Mesothelial cell of epicardium (in vitro differentiated cells): ENCODE measurements at places on chromosomes 7 and 10. TPM values are rescaled to one million over a fixed set of nuclear protein-coding genes. Genes with fewer than 3 reads are reported as not detected.

DNA sequence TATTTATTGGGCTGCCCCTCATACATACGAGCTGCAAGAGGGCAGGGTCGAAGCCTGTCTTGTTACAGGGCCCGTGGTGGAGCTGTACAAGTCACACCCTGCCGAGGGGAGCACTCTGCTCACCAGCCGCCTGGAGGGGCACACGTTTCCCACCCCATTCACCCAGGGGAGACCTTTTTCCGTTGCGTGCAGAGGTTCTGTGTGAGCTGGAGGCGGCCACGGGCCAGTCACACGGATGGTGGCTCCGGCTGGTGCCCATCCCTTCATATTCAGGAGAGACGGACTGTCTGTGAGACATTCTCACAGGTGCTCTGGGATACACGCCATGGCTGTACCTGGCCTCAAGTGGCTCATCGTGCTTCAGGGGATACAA, 47.9 kb upstream of the FAM20C start:
- peaks cover 8% of the 10 kb centered on the region for H3K4me1 ChIP-seq
- no peak for DNase-seq
- no peak overlapping the region for H3K4me3 ChIP-seq
- H3K27ac ChIP-seq: no peak overlapping the region

DNA sequence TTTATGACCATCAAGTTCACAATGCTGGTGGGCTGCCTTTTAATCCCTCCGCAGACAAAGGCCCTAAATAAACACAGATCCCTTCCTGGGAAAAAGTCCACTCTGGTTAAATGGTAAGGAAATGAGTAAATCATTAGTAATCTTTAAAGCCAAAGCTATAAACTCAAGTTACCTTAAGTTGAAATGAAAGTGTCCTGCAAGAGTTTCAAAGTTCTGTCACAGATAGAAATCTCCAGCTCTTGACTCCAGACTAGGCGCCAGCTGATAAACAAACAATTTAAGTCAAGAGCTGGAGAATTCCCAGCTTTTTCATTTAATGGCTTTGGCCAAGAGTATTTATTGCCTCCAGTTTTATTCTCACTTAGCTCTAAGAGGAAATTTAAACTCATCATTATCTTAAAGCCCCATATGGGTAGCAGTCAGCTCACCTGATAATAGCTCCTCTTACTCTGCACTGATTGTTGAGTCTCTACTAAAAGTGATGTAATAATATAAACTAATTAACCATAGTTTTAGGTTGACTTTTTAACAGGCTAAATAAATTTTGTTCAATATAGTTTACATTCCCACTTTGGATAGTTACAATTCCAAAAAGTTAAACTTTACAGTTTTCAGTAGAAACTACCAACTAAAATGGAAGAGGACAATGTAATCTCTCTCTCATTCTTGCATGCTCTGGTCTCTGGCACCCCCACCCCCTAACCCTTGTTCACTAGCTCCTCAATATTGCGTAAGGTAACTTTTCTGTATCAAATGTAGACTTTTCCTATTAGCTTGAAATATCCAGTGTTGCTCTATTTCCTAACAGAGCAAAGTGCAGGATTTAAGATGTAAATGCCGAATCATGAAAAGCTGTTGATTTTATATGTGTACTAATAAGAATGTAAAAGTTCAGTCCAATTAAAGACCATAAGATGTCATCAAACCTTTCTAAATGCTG, 56.1 kb downstream of the HIBADH start:
- no peak for DNase-seq
- peaks cover 31% of the 10 kb centered on the region for H3K4me1 ChIP-seq
- H3K4me3 ChIP-seq: no peak overlapping the region
- no peaks in the 10 kb centered on the region for H3K27me3 ChIP-seq

GRCh38 chr7:73856941-73857340, 4.0 kb upstream of the TMEM270 start:
- no peak overlapping the region for H3K27ac ChIP-seq
- H3K27me3 ChIP-seq: peaks cover 19% of the 10 kb centered on the region
- H3K36me3 ChIP-seq: no peaks in the 10 kb centered on the region
- H3K4me1 ChIP-seq: peaks cover 7% of the 10 kb centered on the region
- DNase-seq: no peak
- H3K4me3 ChIP-seq: no peak overlapping the region

GRCh38 chr7:6446838-6447580, 745 bp downstream of the DAGLB start:
- H3K4me3 ChIP-seq: peak overlapping the region; percentile 97
- no peaks in the 10 kb centered on the region for H3K27me3 ChIP-seq
- no peak for DNase-seq

- DNase-seq: no peak
- H3K4me3 ChIP-seq: no peak overlapping the region
- no peak overlapping the region for H3K27ac ChIP-seq
- peaks cover 8% of the 10 kb centered on the region for H3K36me3 ChIP-seq
- no peaks in the 10 kb centered on the region for H3K4me1 ChIP-seq
These were observed 93.7 kb upstream of the RPA3 start for GRCh38 chr7:7812112-7812511.

Gene ACSL5
- total RNA-seq: 0.41 to 0.53 TPM in 2 of 3 replicates, not detected in the other
